ENCODE measurements at places on chromosomes 6 and 20. TPM values are rescaled to one million over a fixed set of nuclear protein-coding genes. Genes with fewer than 3 reads are reported as not detected.

Gene NUP153
- total RNA-seq: 93.2 TPM

- no peak for DNase-seq
These were observed 183.4 kb downstream of the ADGRG6 start for GRCh38 chr6:142485256-142485655.

Gene NR2E1
- total RNA-seq: not detected

DNA sequence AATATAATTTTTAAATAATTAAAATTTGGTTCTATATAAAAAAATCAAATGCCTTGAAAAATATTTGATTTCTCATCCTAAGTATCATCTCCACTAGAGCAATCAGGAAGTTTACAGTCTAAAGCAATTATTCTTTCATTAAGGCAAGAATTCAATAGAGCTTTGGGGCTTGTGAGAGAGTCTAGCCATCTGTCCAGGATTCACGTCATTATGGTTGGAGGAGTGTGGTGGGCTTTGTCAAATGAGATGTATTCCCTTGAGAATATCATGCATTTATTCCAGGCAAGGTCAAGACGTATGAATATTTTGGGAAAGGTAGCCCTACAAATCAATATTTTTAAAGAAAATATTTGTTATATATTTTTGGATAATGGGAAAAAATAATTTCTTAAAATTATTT lies 132.4 kb downstream of the ELOVL4 start:
- DNase-seq: no peak

DNA sequence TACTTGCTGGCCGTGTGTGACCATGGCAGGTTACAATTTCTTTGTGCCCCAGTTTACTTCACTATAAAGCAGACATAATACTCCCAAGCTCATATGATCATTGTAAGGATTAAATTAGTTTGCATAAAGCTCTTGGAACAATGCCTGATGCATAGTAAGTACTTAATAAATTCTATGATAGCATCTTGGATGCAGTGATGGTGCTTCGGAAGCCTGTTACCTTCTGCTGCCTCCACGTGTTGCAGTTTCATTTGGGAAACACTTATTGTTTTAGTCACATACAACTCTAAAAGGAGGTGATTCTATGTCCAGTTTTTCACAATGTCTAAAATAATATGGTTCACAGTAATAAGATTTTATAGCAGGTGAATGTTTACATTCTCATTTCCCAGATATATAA lies 343.9 kb downstream of the NRN1 start:
- DNase-seq: no peak

- DNase-seq: no peak
These were observed 89.4 kb upstream of the ISM1 start for GRCh38 chr20:13131688-13132087.

- DNase-seq: no peak
These were observed at the start of gene LY86 for GRCh38 chr6:6588064-6588923. Gene LY86, plus strand, starts transcription at chr6:6588720. Its CDS starts 15 bp downstream, at chr6:6588735.

Gene PLTP
- total RNA-seq: 5.9 TPM

DNA sequence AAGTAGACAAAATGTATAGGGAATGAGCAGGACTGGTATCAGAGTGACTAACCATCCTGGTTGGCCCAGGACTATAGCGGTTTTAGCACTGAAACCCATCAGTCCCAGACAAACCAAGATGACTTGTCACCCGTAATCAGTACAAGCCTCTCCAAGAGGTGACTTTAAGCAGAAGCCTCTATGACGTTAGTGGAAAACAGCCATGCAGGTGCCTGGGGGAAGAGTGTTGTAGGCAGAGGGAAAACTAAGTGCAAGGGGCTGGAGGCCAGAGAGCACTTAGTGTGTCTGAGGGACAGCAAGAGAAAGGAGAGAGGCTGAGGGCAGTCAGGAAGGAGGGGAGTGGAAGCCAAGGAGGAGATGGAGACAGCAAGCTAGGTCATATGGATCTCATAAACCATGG lies 2.1 kb downstream of the SGK2 start:
- DNase-seq: no peak

Gene TCP11
- total RNA-seq: not detected

DNA sequence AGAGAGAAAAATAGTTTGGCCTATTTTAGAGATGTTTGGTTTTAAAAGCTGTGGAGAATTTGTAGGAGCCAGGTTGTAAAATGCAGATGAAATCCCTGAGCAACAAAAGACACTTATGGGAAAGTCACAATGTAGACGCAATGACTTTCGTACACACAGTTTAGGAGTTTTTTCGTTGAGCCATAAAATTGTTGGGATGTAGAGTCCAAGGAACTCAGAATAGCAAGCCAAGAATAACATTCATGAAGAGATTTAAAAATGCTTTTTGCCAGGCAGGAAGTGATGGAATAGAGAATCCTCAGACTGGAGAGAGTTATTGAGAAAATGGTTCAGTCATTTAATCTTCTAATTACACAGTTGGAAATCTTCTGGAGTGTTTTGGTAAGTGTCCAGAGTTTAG lies 11.5 kb upstream of the PROKR2 start:
- DNase-seq: no peak

DNA sequence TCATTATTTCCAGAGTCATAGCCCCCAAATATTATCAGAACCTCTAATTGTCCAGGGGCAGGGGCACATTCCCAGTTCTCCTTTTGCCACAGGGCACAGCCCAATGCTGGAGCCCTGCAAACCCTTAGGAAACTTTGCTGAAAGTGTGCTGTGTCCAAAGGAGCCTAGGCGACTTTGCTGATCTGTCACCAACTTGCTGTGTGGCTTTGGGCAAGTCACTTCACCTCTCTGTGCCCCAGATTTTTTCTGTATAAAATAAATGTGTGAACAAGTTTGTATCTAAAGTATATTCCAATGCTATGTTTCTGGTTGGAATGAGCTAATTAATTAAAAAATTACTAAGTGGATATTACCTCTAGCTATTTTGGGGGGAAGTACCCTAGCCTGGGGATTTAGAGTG lies 25.4 kb upstream of the BCAS1 start:
- DNase-seq: no peak

GRCh38 chr20:19210391-19211155 lies 1.9 kb upstream of the SLC24A3 start:
- DNase-seq: no peak

Gene THBS2
- not detected for total RNA-seq

DNA sequence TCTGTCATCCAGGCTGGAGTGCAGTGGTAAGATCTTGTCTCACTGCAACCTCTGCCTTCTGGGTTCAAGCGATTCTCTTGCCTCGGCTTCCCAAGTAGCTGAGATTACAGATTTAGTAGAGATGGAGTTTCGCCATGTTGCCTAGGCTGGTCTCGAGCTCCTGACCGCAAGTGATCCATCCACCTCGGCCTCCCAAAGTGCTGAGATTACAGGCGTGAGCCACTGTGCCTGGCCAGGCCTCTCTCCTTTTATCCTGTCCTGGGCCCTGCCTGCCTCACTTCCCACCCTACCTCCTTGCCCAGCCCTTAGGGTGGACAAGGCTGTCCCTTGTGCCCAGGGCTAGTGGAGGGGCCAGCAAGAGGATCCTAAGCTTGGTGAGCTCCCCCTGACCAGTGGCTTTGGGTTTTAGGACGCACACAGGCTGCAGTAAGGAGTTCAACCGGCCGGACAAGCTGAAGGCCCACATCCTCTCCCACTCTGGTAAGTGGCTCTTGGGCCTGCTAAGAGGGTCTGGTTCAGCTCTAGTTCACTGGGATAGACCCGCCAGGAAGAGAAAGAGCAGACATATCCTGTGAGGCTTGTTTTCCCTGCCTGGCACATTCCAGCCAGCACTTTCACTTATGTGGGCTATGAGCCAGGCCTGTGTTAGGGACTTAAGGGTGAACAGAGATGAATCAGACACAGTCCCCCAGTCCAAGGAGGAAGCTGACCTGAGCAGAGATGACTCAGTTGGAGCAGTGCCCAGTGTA lies 21.9 kb upstream of the CHMP4B start:
- no peak for DNase-seq

DNA sequence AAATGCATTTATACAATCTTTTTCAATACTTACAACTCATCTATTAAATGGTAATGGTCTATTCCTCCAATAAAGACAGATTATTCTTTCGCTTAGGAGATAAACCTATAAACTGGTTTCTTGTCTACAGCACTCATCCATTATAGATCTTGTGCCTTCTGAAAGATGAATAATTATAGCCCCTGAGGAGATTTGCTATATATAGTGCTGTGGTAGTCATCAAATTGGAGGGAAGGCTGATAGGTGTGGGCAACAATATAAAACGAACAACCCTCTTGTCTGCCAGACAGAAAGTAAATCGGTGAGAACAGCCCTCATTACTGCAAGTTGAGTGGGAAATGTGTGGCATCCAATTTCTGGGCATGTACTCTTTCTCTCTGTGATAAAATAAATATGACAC lies 292.5 kb upstream of the CNR1 start:
- no peak for DNase-seq

Gene RAB44
- not detected for total RNA-seq

GRCh38 chr6:134449781-134450180 lies 131.9 kb upstream of the SGK1 start:
- DNase-seq: no peak

Gene COL9A3
- 0.35 TPM for total RNA-seq

DNA sequence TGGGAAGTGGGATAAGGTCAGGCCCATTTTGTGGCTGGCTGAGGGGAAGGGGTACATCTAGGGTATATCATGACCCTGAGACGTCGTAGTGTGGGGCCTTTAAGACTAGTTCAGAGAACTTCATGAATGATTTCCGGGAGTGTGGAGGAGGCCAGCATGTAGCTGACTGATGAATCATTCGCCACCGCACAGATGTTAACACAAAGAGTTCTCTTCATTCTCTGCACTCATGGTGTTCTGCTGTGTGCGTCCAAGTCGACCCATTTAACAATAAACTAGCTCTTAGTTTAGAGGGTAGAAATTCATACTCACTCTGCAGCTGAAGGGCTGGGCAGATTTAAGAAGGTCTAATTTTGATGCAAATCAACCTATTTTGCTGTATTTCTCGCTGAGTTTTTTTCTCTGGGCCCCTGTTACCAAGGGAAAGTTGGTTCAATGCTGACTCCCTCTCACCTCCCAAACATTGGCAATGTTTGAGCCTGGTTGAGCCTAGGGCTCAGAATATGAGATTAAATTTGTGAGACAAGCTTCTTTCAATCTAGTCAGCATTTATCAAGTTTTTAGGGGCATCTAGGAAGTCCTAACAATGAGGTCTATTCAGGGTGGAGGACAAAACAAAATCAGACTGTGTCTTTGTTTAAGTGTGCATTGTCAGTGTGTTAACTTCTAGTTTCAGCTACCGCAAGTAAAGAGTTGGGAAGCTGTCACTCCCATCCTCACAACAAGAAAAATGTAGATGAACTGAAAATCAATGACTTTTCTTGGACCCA lies 106.8 kb upstream of the CBLN4 start:
- DNase-seq: no peak

DNA sequence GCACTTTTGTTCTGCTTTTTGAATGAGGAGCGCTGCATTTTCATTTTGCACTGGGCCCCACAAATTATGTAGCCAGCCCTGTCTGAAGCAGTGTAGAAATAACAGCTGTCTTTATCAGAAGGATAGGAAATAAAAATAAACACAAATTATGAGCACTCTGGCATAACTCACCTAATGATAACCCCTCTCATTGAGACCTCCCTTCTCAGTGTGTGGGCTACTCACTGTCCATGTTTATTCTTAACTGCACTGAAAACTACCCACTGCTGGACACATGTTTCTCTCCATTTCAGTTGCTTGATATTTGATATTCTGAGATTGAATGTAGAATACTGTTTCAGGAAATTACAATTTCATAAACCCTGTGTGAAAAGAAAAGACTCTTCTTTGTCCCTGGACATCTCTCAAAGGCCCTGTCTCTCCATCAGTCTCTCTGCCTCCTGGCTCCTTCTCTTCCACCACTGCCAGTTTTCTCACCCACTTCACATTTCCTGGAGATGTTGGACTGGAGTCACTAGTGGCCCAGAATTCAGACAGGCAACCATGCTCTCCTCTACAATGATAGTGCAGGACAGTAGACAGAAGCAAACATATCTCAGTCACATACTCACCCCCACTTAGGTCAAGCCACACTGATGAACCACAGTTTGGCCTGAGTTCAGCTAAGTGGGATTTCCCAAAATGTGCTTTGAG lies 29.6 kb upstream of the SAYSD1 start:
- DNase-seq: no peak

GRCh38 chr20:15625981-15626380 lies 947.3 kb downstream of the KIF16B start:
- no peak for DNase-seq

DNA sequence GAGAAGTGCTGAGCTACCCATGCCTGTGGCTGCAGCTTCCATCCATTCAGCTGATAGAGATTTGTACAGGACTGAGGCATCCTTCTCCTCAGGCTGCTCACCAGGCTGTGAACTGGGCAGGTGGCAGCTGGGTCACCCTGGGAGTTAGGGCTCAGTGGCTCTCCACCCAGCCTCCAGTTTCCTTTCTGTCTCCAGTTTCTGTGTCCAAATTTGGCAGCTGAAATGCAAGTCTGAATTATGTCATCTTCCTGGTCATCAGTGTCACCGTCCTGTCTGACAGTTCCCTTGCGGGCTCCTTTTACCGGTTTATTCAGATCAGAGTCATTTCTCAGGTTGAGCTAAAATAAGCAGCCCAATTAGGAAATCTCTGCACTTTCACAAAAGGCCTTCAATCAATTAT lies 93.3 kb downstream of the EDN1 start:
- no peak for DNase-seq

Gene PAK5
- total RNA-seq: not detected

GRCh38 chr6:98924647-98925046 lies 23.1 kb downstream of the FBXL4 start:
- DNase-seq: no peak

DNA sequence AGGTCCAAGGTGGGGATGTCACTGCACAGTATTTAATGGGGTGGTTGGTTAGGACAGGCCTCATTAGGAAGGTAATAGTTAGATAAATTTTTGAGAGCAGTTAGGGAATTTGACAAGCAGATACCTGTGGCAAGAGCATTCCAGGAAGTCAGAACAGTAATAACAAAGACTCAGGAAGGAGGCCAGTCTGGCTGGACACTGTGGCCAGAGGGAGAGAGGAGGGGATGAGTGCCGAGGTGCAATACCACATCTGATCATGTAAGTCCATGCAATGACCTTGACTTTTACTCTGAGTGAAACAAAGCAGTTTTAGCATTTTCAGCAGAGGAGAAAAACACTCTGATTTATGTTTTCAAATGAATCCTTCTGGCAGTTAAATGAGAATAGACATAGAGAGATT lies 990.7 kb upstream of the FLRT3 start:
- no peak for DNase-seq
